ENCODE measurements at places on chromosomes 3 and 15.
A peak's percentile ranks its signal among the peaks of the same experiment; 100 is the strongest.

DNA sequence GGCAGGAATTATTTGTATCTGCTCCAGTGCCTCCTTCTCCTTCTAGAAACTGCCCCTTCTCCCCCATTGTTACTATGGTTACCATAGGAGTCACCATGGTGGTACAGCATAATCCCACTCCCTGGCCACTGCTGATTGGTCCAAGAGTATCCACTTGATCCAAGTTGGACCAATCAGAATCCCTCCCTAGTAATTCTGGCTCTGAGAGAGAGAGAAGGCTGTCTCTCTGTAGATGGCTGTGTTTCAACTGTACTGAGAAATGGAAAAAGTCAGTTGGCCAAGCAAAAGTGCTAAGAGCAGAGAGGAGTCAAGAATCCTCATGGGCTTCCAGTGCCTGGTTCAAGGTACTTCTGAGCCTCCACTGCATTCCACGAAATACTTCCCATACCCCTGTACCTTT lies 120.6 kb upstream of the SPATA12 start:
- DNase-seq, result no peak

DNA sequence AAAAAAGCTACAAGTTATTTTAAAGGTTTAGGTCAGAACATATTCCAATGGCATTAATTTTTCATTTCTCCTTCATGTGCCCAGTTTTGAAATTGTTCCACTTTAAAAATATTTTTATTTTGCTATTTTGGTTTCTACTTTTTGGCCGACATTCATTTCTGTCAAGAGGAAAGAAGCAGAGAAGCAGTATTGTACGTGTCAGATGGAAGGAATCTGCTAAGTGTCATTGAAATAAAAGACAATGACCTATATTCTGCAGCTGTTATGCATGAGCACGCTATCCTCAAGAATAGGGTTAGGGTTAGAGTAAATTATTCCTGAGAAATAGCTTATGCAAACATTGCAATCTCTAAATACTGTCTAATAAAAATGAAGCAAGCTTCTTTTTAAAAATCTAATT lies 941.7 kb downstream of the TUSC7 start:
- no peak for DNase-seq

- DNase-seq, result peak; percentile 65
These were observed 1.2 kb downstream of the B2M start for GRCh38 chr15:44712346-44713005.

GRCh38 chr3:36689560-36689959 lies 74.8 kb downstream of the DCLK3 start:
- DNase-seq, result no peak

GRCh38 chr3:143167969-143168854 lies 48.6 kb downstream of the CHST2 start:
- no peak for DNase-seq

All from activated CD4-positive, alpha-beta T cell treated with anti-CD3 and anti-CD28 coated beads for 4 hours (primary cell).